Lower leg skin (tissue), 4 donors: ENCODE measurements at places on chromosomes 6 and 20. TPM values are rescaled to one million over a fixed set of nuclear protein-coding genes. Genes with fewer than 3 reads are reported as not detected.

DNA sequence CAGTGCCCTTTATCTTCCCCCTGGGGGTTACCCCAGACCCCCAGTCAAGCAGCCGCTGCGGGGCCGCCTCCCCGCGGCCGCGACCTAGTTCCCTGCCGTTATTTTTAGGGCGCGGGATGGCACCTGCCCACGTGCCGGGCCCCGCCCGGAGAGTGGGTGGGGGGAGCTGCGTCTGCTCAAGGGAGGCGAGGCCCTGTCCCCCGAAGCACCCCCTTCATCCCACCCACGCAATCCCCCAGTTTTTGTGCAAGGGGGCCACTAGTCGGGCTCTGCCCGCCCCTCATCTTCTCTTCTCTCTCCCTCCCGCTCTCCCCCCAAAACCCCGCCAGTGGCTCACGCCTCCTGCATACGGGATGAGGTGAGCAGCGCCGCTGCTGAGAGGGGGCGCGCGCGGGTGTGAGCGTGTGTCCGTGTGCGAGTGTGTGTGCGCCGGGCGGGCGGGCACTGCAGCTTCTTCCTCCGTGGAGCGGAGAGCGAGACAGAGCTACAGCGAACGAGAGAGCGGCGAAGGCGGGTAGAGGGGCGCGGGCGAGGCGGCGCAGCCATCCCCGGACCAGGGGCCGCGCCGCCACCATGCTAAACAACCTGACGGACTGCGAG lies at the start of gene SLC12A5:
SLC12A5 (plus strand) TSS at position 444 of the 600 bp plus-strand sequence; CDS start at position 574, 130 bp downstream.
- DNase-seq: no peak

GRCh38 chr20:49518576-49518975 lies 36.1 kb upstream of the KCNB1 start:
- DNase-seq: no peak

Gene MOCS3
- total RNA-seq: 6.6 TPM

DNA sequence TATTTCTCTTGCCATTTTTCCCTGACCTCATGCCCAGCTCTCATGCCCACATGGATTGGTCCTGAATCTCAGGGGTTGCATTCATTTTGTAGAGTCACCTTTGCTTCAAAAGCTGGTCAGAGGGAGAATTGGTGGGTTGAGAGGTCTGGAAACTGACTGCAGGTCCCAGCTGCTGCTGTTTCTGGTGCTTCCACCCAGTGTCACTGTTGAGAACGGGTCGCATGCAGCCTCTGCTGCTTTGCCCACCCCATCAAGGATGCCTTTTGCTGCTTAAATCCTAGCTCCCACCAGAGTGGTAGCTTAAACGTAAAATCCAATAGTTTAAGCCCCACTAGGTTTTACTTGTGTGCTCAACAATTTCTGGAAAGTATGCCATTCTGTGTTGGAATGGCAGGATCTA lies 211.4 kb upstream of the TSHZ2 start:
- DNase-seq: no peak

DNA sequence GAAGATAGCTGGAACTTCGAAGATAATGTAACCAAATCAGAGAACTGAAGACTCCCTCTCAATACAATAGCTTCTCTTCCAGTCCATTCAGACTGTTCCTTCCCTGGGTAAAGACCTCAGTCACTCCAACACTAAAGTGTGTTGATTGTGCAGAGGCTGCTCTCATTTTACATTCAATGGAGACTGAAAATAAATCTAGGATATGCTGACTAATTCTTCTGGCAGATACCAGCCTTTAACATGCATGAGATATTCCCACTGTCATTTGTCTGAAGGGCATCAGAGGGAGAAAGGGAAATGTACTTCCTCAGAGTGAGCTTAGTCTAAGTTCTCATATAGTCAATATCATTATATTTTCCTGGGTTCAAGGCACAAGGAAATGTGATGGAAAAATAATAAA lies 166.4 kb upstream of the IRAK1BP1 start:
- no peak for DNase-seq

- no peak for DNase-seq
Observed at GRCh38 chr6:151021896-151022295, 156.4 kb downstream of the MTHFD1L start.

DNA sequence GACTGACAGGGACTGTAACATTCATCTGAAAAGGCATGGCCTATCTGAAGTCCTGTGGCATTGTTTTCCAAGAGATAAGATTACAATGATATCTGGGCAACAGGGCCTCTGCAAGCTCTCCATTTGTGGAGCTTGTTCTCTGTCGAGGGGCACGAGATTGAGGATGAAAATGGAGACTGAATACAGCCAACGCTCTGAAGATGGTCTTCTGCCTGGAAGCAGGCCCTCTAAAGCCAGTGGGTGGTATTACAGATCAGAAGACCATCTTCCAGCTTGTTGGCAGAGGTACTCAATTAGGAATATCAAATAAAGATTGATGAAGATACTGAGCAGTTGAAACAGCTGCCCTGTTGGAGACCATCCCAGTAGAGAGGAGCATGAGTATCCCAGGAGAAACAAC lies 288.2 kb downstream of the CENPW start:
- DNase-seq: no peak
